Suprapubic skin (tissue), 4 donors: ENCODE measurements at places on chromosomes 12 and 14. TPM values are rescaled to one million over a fixed set of nuclear protein-coding genes. Genes with fewer than 3 reads are reported as not detected.

Gene CCNT1
- 74.4 TPM for total RNA-seq

Gene FZD10
- total RNA-seq, result 11.7 TPM

Gene IAPP
- total RNA-seq, result not detected

Gene NRXN3
- total RNA-seq, result 3.5 TPM

Gene KCNK10
- not detected for total RNA-seq

Gene ANO4
- not detected for total RNA-seq

Gene KRT78
- total RNA-seq, result 48.9 TPM

Gene TRIM9
- total RNA-seq, result 0.45 TPM

Gene HOXC12
- 6.8 TPM for total RNA-seq

Gene ZBTB25
- 11.2 TPM for total RNA-seq

Gene ZDHHC17
- total RNA-seq, result 54.8 TPM

Gene TMEM253
- total RNA-seq, result 2.0 TPM

Gene ITPK1
- total RNA-seq, result 29.9 TPM

Gene ETFBKMT
- 4.0 TPM for total RNA-seq
